ENCODE measurements at places on chromosomes 3 and 15. TPM values are rescaled to one million over a fixed set of nuclear protein-coding genes. Genes with fewer than 3 reads are reported as not detected.

The C2CD4B gene
- total RNA-seq: 0.24 TPM

- no peak for ATAC-seq
Measured at GRCh38 chr15:35720019-35720418, 174.1 kb upstream of the DPH6 start.

The NR2E3 gene
- 0.56 TPM for total RNA-seq

The KBTBD8 gene
- total RNA-seq: 2.2 TPM

DNA sequence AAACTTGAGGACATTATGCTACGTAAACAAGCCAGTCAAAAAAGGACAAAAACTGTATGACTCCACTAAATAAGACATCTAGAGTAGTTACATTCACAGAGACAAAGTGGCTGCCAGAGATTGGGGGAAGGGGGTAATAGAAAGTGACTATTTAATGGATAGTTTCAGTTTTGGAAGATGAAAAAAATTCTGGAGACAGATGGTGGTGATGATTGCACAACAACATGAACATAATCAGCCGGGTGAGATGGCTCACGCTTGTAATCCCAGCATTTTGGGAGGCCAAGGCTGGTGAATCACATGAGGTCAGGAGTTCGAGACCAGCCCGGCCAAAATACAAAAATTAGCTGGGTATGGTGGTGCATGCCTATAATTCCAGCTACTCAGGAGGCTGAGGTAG is 40.6 kb downstream of the DPP8 start:
- ATAC-seq: no peak

DNA sequence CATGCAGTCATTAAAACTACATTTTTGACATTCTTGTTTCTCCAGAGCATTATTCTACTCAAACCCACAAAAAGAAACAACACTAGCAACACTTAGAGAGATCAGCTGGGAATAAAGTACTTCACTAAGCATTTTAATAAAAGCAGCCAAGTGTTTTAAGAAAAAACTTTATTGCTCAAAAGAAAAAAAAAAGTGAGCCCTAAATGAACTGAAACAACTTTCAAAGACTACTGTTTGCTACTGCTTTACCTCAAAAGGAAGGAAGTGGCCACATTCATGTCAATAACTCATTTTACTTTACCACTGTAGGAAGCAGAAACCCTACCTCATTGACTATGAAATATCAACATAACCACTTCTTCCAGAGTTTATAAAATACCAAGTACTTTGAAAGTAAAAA is 91.3 kb downstream of the UACA start:
- no peak for ATAC-seq

DNA sequence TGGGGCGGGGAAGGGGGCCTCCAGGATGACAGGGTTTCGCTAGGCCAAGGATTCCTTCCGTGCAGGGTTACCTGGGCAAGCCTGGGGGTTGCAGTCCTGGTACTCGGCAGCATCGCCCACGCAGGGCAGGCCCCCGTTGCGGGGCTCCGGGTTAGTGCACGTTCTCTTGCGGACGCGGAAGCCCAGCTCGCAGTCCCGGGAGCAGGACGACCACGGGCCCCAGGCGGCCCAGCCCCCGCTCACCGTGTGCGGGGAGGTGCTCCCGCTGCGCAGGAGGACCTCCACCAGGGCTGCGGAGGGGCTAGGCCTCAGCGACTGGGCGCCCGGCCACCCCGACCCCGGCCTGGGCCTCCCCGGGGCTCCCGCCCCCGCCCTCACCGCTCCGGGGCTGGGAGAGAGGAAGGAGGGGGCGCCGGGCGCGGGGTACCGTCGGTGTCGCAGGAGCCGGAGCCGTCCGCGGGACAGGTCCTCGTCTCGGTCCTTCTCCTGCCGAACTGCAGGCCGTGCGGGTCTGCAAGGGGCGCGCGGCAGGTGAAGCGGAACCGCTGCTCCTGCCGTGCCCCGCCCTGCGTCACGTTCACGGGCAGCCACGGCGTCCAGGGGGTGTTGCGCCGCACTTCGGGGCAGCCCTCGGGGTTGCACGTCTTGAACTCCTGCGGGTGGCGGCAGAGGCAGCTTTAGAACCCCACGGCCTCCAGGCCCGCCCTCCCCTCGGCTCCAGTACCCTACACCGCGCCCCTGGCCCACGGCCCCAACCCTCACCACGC is 114.6 kb downstream of the SEMA5B start:
- ATAC-seq: no peak

DNA sequence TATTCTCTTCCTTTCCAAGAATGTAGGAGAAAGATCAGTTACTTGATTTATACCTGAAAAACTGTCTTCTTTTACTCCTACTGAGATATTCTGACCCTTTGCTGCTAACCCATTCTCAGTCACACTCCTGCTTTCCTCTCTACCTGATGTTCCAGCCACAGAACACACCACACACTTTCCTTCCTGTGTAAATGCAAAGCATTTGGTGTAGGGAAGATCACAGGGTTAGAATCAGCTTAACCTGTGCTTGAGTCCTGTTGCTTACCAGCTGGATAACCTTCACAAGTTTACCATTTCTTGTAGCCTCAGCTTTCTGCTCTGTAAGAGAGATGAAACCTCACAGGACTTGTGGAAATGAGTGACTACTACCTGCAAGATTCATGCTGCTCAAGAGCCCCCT is 489.8 kb upstream of the GOLIM4 start:
- ATAC-seq: no peak

GRCh38 chr3:133663569-133664313 is 2.0 kb upstream of the TOPBP1 start:
- peak; percentile 57 for ATAC-seq

GRCh38 chr3:61901986-61902385 is 340.6 kb downstream of the PTPRG start:
- ATAC-seq: no peak

The CLDN16 gene
- 0.76 TPM for total RNA-seq

The LRRC2 gene
- 0.28 TPM for total RNA-seq

DNA sequence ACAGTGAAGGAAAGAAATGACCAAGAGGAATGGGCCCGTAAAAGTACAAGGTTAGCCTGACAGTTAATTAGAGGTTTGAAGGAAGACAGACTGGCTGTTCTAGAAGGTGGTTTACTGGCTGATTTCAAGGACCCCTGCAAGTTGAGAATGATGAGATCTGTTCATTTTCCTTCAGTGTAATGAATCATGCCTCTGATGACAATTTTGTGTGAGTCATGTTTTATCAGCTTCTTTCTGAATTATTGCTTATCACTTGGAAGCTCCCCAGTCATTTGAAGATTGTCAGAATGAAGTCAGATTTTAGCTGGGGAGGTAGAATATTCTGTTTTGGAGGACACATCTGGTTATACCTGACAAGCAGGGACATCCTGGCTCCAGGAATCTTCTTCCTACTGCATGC is 50.6 kb downstream of the DRD3 start:
- ATAC-seq: no peak

The GMNC gene
- total RNA-seq: not detected

The SSUH2 gene
- total RNA-seq: 0.36 TPM

- ATAC-seq: no peak
Measured at GRCh38 chr15:90035840-90036230, 34.7 kb downstream of the ZNF710 start.

DNA sequence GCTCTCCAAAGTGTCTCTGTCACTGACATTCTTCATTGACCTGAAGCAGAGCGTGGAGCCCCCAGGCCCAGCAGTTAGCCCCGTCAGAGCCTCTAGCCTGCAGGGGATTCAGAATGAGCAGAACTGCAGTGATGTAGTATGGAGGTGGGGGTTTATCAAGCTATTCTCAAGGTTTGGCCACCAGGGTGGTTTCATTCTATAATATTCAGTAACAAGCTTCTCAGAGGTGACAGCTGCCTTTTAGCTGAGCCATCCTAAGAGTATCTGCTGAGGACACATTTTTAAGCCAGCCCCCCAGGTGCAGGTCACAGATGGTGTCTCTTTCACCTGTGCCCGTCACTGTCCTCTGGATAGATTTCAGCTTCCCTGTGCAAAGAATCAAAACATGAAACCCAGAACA is 31.9 kb downstream of the CMTM7 start:
- no peak for ATAC-seq

GRCh38 chr3:107767897-107768605 is 245.3 kb downstream of the BBX start:
- no peak for ATAC-seq

The LRRIQ4 gene
- not detected for total RNA-seq

DNA sequence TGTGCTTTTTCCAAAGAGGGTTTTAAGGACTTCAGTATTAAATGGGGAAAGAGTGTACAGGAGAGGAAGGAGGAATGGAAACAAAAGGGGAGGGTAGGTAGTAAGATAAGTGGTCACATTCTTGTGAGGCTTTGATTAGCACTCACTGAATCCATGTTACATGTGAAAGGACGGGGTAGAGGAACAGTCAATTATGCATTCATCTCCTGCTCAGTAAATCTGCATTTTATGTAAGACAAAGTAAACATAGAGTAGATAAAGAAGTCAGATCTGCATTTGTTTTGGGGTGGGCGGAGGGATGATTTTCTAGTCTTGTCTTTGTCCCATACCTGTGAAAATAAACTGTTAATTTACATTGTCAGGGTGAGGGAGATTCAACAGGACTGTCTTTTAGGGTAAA is 50.8 kb downstream of the SACM1L start:
- no peak for ATAC-seq

The BNC1 gene
- 39.6 TPM for total RNA-seq

The TMEM212 gene
- total RNA-seq: not detected

DNA sequence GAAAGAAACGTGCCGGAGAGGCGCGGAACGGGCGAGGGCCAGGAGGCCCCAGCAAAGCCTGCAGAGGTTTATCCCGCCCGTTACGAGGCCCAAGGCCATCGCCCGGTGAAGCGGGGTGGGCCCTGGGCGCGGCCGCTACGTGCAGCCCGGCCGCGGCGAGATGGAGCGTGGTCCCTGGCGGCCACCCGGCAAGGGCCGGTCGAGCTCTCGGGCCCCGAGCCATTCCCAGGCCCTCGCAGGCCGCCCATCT is 1.1 kb downstream of the PKM start:
- peak; percentile 0 for ATAC-seq

The PPCDC gene
- 13.6 TPM for total RNA-seq

DNA sequence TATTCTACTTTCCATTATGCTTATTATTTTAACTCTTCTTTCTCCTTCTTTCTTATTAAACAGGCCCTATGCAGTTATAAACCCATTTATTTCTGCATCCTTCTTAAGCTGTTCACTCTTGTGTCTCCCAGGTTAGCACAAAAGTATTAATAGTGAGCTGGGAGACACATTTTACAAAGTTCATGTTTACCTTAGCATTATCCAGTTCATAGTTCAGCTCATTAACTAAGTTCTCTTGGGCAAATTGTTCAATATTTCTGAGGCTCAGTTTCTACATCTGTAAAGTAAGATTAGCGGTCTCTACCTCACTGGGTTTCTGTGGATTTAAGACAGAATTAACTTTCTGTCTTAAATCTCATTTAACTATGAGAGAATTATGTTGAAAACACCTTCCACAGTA is 31.2 kb upstream of the UMPS start:
- ATAC-seq: no peak

The A4GNT gene
- not detected for total RNA-seq

- no peak for ATAC-seq
Measured at GRCh38 chr3:181966393-181966792, 254.7 kb downstream of the SOX2 start.

DNA sequence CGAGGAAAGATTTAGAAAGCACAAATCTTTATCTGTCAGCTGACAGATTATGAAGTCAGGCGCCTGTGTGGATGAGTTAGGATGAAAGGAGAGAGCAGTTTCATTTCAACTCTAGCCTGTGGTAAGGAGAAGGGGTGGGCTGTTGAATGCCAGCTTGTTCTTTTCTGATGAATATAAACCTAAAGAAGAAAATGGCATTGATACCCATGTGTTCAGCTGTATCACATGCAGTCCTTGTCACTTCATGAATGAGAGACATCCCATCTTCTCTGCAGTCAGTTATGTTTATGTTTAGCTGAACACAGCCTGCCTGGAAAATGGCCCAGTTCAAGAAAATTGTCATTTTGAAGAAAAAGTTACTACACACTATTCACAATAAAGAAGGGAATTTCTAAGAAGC is 345.7 kb upstream of the RBMS3 start:
- no peak for ATAC-seq

- ATAC-seq: no peak
Measured at GRCh38 chr3:159818399-159818798, 170.2 kb upstream of the IL12A start.

GRCh38 chr3:143831208-143831607 is 17.1 kb downstream of the SLC9A9 start:
- ATAC-seq: peak; percentile 42

DNA sequence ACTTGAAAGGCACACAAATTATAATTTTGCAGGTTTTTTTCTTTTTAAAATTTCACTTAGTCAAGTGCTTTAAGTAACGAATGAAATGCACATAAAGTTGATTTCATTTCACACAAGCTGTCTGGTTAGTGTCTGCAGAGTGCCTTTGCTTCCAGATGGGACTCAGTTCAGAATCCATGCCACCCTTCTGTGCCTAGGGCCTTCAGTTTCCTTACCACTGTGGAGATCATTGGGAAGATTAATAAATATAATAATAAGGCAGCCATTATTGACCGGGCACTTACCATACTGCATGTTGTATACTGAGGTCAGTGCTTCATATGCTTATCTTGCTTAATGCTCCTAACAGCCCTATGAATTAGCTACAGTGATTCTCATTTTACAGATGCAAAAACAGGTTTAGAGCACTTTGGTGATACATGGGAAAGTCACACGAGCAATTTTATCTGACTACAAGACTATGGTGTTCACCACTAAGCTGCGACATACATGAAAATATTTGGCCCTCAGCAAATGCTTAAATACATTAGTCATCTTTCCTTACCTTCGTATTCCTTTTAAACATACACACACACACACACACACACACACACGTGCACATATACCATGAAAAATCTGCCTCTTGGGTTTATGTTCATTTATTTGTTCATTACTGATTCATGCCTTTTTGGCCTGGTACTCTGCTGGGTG is 3.1 kb downstream of the NMNAT3 start:
- peak; percentile 16 for ATAC-seq

DNA sequence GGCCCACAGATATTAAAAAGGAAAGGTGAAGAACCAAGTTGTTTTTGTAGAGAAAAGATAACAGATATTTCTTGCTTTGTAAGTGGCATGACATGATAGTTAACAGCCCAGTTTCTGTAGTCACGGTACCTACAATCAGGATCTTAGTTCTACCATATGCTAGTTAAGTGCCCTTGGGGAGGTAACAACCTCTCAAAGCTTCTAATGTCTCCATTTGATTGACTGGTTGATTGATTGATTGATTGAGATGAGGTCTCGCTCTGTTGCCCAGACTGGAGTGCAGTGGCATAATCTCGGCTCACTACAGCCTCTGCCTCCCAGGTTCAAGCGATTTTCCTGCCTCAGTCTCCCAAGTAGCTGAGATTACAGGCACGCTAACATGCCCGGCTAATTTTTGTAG is 28.5 kb downstream of the SENP5 start:
- ATAC-seq: no peak
